ENCODE measurements at places on chromosomes 16 and 17.

DNA sequence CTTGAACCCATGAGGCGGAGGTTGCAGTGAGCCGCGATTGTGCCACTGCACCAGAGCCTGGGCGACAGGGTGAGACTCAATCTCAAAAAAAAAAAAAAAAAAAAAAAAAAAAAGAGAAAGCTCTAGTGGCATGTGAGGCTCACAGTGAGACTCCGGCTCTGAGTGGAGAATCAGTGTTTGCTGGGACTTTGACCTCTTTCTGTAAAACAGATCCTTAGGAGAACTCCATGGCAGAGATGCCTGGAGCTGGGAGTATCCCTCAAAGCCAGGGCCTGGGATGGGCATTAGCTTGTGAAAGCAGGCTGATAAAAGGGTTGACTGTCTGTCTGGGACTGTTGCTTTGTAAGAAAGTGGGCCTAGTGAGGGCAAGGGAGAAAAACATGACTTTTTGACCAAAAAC lies 46.4 kb downstream of the ZNF207 start:
- no peak for DNase-seq

GRCh38 chr17:62791235-62791734 lies 16.8 kb downstream of the MARCHF10 start:
- no peak for DNase-seq

- DNase-seq: no peak
Observed at GRCh38 chr17:57889892-57890856, 40.3 kb upstream of the MRPS23 start.

GRCh38 chr16:26981266-26981938 lies 85.3 kb upstream of the C16orf82 start:
- no peak for DNase-seq

DNA sequence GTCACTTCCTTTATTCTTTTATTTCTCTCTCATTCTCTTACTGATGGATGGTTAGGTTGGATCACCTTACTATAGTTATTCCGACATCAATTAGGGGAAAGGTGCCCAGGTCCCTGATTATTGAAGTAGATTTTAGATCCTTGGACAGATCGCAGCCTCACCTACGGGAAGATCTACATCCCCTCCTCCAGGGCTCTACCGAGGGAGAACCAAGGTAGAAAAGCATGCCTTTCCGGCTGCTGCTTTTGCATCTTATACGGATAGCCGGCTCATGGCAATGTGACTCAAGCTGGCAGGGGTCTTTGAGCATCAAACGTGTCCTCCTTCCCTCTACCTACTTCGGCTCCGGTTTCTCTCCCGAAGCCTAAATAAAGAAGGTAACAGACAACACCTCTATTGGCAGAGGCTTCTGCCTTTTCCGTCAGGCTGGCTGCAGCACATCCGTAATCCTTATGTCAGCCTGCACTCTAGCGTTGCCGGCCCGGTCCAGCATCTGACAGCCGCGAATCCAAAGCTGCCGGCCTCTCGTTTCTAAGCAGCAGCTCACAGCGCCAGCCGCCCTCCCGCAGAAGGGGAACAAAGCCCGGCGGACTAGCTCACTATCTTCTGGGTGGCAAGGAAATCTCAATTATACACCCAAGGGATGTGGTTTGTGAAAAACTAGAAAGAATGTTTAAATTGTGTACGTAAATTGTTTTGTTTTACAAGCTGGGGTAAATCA lies 46.9 kb downstream of the IRX6 start:
- DNase-seq: no peak

GRCh38 chr16:56980792-56981724 lies 8.3 kb upstream of the NLRC5 start:
- no peak for DNase-seq

DNA sequence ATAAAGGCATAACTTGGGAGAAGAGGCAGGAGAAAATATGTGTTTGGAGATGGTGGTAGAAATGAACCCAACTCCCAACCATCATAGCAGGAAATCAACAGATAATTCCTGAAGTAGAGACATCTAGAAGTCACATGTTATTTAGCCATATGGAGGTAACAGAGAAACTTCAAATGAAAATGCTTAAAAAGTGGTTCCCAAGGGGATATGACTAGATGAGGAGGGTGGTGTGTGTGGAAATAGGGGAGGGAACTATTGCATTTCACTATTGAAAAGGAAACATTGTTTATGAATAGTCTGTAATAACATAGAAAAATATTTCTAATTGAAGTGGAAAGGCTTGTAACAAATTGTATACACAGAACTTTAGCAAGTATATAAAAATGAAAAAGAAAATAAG lies 412.0 kb downstream of the SHISA9 start:
- DNase-seq: no peak

GRCh38 chr17:20938244-20938643 lies 104.6 kb downstream of the USP22 start:
- DNase-seq: no peak

DNA sequence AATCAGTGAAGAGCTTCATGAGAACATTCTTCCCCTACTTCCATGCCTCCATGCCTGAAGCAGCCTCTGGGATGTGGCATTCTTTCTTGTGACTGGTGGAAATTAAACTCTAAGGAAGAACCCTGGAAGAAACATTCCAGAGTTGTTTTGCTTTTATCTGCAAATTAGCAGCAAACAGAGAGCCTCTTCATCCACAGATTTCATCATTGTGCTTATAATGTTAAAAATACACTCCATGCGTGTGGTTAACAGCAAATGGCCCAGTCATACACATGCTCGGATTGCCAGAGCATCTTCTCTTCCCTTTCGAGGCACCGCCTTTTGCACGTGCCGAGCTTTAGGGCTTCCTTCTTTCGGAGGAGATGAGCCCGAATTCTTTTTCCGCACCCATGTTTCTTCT lies 411.3 kb downstream of the SNX29 start:
- DNase-seq: no peak

- peak; percentile 10 for DNase-seq
Observed at GRCh38 chr17:63751806-63752205, 10.2 kb upstream of the STRADA start.

DNA sequence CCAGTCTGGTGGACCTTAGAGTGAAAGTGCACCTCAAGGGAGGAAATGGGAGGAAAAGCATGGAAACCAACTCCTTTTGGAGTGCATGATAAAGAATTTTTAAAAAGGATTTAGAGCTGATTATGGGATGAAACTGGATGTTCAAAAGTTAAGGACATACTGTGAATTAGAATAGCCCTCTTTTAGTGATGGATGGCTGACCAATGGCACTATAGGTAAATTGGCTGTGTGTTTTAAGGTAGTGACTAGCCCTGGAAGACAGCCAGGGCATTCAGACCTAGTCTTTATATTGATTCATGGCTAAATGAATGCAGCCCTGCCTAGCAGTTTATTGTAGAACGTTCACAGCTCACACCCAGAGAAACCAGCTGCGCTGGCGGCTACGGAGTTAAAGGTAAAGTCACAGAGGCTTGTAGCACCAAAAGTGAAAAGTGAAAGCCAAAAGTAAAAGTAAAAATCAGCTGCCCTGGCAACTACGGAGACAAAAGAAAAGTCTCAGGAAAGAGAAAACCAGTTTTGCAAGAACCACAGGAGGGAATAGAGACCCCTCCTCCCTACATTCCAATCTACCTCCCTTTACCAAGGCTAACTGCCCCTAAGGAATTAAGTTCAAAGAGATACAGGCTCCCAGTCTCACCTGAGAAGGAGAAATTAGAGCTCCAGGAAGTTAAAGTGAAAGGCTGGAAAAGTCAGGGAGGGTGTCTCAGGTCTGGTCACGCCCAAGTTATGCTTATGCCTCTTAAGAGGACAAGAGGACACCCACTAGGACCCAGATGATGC lies 21.8 kb downstream of the ACSM1 start:
- DNase-seq: peak; percentile 49

GRCh38 chr16:19609359-19609758 lies 53.9 kb downstream of the VPS35L start:
- no peak for DNase-seq
